Stimulated activated CD4-positive, alpha-beta T cell treated with anti-CD3 and anti-CD28 coated beads, Interleukin-15, amount 100 ng/mL, for 48 hours (primary cell): ENCODE measurements at places on chromosomes 13 and 19.

- no peak for DNase-seq
Measured at GRCh38 chr13:96090240-96091101, 564 bp downstream of the HS6ST3 start.

- no peak for DNase-seq
Measured at GRCh38 chr13:90562443-90562842, 785.0 kb upstream of the MIR17HG start.

DNA sequence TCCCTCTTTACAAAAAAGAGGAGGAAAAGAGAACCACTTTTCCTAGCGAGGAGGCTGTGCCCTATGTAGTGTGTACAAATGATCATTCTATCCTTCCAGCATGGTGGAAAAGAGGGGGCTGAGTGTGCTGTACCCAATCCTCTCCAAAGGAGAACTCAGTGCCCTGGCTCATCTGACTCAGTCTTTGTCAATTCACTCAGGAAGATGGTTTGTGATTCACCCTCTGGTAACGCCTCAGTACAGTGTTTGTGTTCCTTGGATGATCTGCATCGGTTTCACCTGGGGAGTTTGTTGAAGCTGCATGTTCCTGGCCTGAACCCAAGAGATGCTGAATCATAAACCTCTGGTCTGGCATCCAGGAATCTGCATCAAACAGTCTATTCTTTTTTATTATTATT, 18.3 kb upstream of the ENOX1 start:
- DNase-seq, result no peak

DNA sequence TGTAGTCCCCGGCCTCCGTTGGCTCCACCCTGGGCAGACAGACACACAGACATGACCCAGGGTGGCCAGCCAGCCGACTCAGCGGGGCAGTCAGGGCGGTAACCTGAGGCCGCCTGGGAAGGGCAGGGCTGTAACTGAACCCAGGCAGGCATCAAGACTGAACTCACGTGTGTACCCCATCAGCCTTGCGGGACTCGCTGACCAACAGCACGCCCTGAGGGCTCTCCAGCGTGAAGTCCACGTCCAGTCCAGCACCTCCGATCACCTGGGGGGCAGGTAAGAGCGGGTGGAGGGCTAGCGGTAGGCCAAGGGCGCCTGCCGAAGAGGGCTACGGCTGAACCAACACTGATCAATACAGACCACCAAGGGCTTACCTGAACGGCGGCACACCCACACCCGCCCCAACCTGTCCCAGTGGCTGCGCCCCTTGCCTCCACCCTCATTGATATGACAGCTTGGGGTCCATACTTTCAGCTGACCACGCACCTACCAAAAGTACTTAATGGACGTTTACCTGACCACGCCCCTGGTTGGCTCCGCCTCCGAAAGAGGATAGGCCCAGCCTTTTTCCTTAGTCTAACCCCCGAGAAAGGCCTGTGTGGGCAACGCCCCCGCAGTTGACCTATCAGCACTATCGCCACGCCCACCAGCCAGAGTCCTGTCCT, 791 bp downstream of the TMED1 start:
- no peak for DNase-seq

DNA sequence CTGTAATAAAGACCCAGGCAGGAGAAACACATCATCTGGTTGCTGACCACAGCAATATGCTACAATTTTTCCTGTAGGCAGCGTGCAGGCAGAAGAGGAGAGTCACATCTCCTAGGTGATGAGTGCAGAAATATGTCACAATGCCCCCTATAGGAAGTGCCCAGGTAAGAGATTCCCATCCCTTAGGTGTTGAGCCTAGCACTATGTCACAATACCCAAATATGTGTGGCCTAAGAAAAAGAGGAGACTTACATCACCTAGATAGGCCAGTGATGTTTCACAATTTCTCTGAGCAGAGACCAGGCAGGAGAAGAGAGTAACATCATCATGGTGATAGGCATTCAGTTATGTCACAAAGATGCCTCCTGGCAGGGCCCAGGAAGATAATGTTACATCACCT, 49.4 kb upstream of the ZNF728 start:
- DNase-seq, result no peak

DNA sequence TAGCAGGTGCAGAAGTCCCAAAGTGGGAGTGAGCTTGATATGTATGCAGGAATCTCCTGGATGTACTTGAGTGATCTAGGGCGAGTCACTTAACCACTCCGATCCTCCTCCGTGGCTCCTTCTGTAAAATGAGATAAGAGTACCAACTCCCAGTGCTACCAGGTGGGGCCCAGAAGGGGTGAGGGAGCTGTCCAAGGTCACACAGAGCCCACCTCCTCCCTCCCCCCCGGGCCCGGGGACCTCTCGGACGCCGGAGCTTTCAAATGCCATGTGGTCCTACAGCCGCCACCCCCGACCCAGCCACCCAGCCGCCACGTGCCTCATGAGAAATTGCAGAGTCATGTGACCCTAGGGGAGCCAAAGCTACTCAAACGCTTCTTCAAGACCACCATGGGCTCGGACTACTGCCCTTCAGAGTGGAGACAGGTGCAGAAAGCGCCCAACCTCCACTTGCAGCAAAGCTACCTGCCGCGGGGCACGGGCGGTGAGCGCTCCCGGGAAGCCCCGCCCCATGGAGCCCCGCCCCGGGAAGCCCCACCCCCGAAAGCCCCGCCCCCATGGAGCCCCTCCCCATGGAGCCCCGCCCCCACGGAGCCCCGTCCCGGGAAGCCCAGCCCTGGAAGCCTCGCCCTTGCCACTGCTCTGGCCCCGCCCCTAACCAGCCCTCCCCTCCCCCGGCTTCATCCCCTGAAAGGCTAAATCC, 10.1 kb upstream of the ZNF358 start:
- no peak for DNase-seq

DNA sequence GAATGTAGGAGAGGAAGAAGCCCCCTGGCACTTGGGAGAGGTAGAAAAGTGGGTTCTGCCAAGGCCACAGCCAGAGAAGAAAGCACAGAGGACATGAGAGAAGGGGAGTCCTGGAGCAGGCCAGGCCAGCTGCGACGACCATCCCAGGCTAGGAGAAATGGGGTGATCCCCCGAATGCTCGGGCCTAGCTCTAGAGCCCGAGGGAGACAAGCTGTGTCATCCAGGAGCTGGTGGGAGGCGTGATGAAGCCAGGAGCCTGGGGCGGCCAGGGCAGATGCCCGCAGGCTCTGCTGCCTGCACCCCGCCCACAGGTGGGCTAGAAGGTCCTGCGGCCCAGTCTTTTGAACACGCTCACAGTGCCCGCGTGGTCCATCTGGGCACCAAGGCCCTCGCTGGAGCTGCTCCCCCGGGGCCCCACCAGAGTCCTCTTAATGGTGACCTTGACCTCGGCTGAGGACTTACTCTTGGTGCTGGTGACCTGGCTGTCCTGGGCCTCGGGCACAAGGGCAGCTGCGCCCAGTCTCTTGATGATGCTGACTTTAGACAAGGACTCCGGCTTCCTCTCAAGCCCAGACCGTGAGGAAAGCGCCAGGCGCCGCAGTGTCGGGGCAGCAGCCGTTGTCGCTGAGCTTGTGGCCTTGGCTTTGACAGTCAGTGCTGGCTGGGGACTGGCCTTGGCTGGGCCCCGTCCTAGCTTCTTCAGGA, 26.5 kb downstream of the C19orf47 start:
- DNase-seq, result no peak

GRCh38 chr19:52640916-52641315, 2.8 kb upstream of the ZNF83 start:
- DNase-seq, result no peak

DNA sequence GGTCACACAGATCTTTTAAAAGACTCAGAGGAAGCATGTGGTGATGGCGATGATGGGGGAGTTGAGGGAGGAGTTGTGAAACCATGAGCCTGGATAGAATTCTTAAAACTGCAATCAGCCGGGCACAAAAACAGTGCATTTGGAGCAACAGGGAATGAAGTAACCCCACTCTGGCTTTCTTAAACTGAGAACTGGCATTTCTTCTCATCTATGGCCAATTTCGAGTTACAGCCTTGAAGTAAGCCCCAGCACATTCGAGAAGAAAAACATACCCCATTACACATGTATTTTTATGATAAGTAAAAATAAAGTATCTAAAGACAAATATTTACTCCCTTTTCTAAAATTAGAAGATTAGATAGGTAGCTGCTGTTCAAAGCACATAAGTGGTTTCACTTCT, 70.1 kb downstream of the DCLK1 start:
- no peak for DNase-seq

DNA sequence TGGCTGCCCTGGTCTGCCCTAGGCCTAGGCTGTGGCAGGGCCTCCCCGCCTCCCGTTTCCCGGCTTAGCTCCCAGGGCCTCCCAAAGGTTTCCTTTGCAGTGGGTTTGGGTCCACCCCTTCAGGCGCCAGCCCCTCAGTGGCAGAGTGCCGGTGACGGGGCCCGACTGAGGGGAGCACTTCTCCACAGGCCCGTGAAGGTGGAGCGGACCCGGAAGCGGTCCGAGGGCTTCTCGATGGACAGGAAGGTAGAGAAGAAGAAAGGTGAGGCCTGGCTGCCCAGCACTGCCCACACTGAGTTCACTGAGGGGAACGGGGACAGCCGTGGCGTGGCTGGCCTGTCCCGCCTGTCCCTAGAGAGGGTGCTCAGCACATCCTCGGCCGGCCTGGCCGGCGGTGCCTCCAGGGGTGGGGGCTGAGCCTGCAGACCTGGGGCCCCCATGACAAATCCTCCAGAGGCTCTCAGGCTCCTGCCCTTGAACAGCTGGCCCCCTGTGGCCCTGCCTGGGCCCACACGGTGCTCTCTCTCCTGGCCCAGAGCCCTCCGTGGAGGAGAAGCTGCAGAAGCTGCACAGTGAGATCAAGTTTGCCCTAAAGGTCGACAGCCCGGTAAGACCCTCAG, 20.4 kb downstream of the PLIN4 start:
- no peak for DNase-seq

- DNase-seq, result no peak
Measured at GRCh38 chr13:90889906-90890834, 457.3 kb upstream of the MIR17HG start.

- DNase-seq, result no peak
Measured at GRCh38 chr13:56515441-56515840, 625.3 kb upstream of the PRR20A start.

- no peak for DNase-seq
Measured at GRCh38 chr13:40379196-40379595, 287.2 kb downstream of the FOXO1 start.

GRCh38 chr19:4338441-4339355, at the start of gene STAP2:
TSS of gene STAP2 (minus strand) at chr19:4338827. CDS start at chr19:4338753, 74 bp downstream.
- DNase-seq, result peak; percentile 22
